ENCODE measurements at places on chromosomes 16 and 17.

DNA sequence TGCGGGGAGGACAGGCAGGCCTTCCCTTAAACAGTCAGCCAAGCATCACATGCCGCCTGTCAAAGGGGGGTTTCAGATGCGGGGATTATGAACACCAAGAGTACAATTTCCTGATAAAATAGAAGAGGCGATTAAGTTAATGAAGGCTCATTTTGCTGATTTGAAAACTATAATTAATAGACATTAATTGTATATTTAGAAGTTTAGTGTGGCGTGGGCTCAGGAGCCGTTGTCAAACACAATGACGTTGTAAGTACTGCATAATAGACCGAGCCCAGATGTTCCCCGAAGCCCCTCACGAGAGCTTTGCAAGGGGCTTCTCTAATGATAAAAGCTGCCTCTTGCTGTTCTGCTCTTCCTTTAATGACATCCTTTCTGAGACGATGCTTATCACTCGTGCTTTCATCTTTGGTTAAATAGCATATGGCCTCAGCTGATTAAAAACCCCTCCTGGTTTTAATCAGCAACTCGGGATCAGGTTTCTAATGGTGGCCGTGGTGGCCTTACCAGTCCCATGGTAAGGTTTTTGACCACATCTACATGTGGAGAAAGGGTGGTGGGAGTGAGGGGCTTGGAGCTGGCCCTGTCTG lies 28.2 kb downstream of the SNX20 start:
- no peak for DNase-seq

- DNase-seq = no peak
Measured at GRCh38 chr17:45709728-45710288, 74.3 kb upstream of the CRHR1 start.

GRCh38 chr17:76689859-76690258 lies 20.9 kb downstream of the MXRA7 start:
- no peak for DNase-seq

- peak; percentile 29 for DNase-seq
Measured at GRCh38 chr17:15883617-15884111, 61.3 kb upstream of the ADORA2B start.

DNA sequence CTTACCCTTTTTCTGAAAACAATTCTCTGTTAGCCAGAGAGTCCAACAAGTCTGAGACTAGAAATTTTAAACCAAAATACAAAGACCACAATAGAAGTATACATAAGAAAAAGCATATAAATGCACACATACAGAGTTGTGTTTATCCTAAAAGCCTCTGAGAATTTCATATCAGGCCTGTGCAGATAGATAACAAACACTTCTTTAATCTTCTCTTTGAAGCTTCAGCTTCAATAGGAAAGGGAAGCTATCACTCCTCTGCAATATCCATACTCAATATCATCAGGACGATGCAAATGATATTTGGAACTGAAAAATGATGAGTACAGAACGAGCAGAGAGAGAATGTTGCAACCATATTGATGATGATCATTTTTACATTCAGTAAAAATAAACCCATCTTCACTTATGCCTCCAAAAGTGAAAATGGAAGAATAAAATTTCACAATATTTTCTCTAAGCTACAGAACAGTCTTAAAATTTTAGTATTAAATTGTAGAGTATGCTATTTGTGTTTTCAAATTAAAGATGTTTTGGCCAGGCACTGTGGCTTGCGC lies 61.6 kb downstream of the SKAP1 start:
- no peak for DNase-seq

GRCh38 chr17:45246861-45247428 lies 14.9 kb downstream of the SPATA32 start:
- no peak for DNase-seq

GRCh38 chr17:30557916-30558685 lies 80.9 kb downstream of the GOSR1 start:
- DNase-seq = no peak

DNA sequence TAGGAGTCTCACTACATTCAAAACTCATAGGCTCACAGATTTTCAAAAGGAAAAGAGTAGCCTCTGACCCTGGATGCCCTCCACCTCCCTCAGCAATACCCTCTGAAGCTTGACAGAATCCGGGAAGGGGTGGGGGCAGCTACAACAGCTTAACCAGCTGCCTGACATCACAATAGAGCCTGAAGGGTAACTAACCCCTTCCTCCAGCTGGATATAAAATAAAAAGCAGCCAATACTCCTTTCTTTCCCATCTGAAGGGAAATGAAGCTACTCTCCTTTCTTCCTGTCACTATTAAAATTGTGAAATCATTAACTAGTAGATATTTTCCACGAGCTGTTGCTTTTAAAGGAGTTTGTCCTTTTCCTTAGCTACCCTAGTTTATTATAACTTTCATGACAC lies 24.0 kb downstream of the USP31 start:
- no peak for DNase-seq

- DNase-seq = no peak
Measured at GRCh38 chr16:26857371-26857770, 209.4 kb upstream of the C16orf82 start.

DNA sequence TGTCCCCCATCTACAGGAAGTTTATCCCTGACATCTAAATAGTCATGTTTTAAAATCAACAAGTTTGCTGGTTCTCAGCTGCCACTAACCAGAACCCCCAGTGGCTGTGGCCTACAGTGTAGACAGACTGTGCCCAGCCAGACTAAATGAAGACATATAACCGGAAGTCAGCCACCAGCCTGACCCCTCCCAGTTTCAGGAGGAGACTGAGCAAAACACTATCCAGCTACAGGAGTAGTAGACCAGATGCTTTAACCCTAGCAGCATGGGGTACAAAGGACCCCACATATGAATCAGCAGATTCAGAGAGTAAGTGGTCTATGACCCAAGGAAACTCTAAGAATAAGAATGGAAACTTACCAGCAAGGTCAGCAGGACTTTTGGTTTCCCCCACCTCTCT lies 83.4 kb downstream of the HIC1 start:
- DNase-seq = peak; percentile 28
